ENCODE measurements at places on chromosomes 13 and 19.

GRCh38 chr13:91659256-91660075 lies 261.0 kb downstream of the GPC5 start:
- DNase-seq = no peak

DNA sequence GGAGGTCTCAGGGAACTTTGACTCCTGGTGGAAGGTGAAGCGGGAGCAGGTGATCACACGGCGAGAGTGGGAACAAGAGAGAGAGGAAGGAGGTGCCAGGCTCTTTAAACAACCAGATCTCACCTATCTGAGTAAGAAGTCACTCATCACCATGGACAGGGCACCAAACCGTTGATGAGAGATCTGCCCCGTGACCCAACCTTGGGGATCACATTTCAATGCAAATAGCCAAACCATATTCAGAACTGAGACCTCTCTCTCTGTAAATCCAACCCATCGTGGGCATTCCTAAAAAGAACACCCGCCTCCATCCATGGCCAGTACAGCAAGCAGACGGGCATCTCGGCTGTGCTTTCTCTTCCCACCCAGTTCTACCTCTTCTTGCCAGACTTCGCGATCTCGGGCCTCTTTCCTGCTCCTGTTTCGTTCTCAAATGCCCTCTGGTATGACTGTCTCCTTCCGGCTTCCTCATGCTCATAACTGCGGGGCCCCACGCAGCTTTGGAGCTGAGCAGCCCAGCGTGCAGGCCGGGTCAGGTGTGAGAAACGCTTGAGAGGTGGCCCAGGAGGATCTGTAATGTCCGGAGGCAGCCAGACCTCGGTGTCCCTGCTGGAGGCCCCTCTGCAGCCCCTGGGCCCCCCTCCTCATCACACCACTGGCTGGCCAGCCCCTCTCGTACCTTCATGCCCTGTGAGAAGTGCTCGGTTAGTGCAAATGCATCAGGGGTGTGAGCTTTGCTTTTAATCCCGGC lies 97.0 kb upstream of the GPR183 start:
- DNase-seq = no peak

DNA sequence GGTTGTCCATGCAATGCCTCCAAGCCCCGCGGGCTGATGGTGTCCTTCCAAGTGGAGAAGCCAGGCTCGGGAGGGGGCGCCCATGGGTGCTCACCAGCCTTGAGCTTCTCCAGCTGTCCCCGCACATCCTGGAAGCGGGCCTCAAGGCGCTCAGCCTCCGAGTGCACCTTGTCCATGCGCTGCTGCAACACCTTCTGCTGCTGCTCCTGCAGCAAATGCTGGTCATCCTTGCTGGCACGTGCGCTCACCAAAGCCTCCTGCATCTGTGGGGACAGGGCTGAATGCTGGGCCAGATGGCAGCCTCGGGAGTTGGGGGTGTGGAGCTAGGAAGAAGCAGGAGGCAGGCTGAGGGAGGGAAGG lies 22.8 kb upstream of the EMP3 start:
- DNase-seq = no peak

DNA sequence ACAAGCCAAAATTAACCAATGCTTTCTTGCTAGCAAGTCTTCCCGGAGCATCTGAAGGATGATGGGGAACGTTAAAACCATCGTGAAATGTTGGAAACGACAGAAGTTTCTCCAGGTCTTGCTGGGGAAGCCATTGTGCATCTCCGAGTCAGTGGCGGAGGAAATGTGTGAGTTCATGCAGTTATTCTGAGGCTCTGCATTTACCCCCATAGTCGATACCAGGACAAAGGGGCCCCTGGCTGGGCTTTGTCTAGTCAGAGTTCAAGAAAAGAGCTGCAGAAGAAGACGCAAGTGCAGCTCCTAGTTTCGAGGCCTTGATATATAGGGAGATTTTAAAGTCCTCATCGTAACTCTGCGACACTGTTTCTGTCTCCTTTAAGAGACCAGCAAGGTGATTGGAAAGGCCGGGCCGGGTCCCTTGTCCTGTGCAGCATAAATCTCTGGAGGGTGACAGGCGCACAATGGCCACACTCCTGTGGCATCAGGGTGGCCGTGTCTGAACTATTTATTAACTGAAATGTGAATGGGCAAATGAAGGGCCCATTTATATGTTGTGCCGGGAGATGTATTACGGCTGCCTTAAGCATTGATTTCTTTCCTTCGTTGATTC lies 172.0 kb downstream of the TEX29 start:
- no peak for DNase-seq

DNA sequence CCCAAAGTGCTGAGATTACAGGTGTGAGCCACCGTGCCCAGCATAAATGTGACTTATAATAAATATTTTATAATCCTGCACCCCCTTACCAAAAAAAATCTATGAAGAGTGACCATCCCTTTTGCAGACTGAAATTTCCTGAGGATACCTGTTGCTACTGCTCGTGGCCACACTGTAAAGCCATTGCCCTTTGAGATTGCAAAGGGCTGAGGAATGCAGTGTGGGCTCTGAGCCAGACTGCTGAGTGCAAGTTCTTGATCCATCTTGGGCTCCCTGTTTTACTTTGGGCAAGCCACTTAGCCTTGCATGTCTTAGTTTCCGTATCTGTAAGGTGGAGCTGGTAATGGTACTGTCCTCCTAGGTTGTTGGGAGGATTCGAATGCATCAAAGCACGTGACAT lies 23.4 kb downstream of the SIPA1L3 start:
- DNase-seq = peak; percentile 49

- no peak for DNase-seq
Observed at GRCh38 chr19:55504252-55504603, 16.0 kb downstream of the SSC5D start.

GRCh38 chr13:99380921-99381645 lies 73.9 kb upstream of the GPR183 start:
- DNase-seq = no peak

GRCh38 chr13:113748862-113749451 lies 10.1 kb upstream of the TMEM255B start:
- no peak for DNase-seq

GRCh38 chr19:42122691-42123607 lies 9.3 kb downstream of the POU2F2 start:
- DNase-seq = no peak

Measured in EL (cell line).